ENCODE measurements at places on chromosomes 1 and 21.
A peak's percentile ranks its signal among the peaks of the same experiment; 100 is the strongest.

DNA sequence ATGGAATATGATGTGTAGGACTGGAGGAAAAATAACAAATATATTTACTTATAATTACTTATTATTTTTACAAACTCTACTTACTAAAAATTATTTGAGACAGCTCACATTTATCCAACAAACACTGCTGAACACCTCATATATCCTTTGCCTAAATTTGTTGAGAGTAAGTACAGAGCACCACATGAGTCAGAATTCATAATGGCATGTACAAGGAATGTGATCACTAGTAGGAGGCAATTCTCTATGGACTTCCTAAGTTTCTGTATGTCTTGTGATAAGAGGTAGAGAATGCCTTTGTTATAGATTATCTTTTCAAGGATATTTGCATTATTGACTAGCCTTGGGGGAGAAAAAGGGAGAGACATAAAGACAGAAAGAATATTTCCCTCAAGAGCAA, 8.2 kb upstream of the ST6GALNAC3 start:
- no peak for DNase-seq

GRCh38 chr1:53592521-53592982, 133.4 kb downstream of the DMRTB1 start:
- DNase-seq: no peak

GRCh38 chr21:41796476-41797080, 29.7 kb upstream of the RIPK4 start:
- DNase-seq: no peak

GRCh38 chr1:20366463-20367115, 75.9 kb downstream of the VWA5B1 start:
- DNase-seq: no peak

- no peak for DNase-seq
Observed at GRCh38 chr1:111671852-111672251, 52.3 kb downstream of the RAP1A start.

- no peak for DNase-seq
Observed at GRCh38 chr1:164188497-164188896, 370.5 kb upstream of the PBX1 start.

DNA sequence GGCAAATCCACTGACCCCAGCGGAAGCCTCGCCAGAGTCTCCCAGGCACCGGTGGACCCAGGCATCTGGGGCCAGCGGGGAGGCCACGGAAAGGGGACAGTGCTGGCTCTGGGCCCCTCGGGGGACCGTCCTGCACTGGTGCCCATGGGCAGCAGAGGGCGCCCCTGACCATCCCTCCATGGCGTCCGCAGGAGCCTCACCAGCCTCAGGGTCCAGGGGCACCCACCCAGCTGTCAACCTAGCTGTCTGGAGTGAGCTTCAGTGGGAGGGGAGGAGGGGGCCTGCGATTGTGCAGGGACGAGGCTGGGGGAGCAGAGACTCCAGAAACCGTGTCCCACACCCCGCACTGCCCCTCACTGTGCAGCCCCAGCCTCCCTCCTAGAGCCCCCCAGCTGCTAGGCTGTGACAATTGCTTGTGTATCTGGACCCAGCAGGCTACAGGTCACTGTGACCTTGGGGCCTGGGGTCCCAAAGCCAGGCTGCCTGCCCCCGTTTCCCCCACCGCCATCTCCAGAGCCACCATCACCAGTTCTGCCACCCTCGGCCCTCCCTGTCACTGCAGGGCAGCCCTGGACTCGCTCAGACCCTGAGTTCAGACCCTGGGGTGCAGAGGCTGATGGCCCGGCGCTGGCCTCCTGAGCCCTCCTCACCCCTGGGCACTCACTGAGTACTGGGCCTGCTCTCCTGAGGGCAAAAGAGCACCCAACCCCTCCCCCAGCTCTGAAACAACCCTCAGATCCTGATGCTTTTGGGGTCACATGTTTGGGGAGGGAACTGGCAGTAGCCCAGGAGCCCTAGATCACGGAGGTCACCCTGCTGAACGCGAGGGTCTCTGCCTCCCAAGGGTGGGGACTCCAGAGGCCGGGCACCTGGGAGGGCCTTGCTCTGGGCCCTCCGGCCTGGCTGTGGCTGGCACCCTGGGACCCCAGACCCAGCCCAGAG, 10.6 kb upstream of the COL6A1 start:
- DNase-seq: peak; percentile 88

- no peak for DNase-seq
Observed at GRCh38 chr1:174812656-174813055, 187.1 kb upstream of the CACYBP start.
